ENCODE measurements at places on chromosomes 16 and 17.
A peak's percentile ranks its signal among the peaks of the same experiment; 100 is the strongest.

GRCh38 chr16:79768276-79768970 lies 167.9 kb upstream of the MAF start:
- no peak for DNase-seq

DNA sequence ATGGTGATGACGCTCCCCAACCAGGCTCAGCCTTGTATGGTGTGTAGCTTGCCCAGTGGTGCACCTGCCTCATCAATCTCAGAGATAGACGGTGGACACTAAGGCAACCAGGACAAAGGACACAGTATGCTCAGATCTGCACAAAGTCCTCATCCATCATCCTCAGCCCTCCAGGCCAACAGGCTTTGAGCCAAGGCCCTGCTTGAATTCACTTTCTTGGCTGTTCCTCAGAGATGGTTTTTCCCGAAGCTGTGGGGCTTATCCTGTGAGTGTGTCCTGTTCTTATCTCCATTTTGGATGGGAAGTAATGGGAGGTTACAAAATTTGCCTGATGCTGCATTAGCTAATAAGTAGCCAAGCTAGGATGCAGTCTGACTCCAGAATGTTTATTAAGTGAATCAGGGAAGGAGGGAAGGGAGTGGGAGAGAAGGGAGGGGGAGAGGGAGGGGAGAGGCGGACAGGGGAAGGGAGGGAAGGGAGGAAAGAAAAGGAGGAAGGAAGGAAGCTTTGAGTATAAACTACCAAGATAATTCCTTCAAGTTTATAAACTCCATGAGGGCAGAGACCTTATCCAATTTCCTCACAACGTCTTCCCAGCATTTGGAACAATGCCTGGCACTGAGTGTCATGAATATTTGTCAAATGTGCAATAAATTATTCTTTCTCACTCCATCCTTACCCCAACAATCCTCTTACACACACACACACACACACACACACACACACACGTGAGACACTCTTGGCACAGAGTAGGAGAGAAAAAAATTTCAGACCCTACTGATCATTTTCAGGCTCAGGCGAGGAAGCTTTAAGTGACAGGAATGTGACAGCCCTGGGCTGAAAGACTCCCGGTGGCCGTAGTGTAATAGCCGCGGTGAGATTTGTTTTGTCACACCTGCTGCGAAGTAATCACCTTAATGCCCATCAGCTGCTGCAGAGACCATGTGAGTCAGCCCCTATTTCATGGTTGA lies 84.3 kb downstream of the BMERB1 start:
- peak; percentile 70 for DNase-seq

DNA sequence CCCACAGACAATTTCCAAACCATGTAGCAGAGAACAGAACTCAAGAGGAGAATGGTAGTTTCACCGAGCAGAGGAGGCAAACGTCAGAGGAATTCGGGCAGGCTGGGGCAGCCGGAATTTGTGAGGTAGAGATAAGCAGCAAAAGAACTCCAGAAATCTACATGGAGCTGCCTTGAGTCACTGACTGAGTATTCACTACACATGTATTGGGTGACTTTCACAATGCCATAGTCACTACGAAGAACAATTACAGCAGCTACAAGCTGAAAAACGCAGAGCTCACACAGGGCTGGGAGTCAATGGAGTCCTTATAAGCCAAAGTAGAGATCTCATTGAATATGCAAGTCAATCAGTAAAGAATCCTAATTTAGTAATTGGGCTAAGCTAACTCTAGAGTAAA lies 13.4 kb downstream of the CMC2 start:
- peak; percentile 72 for DNase-seq

- DNase-seq: no peak
These were observed 57.6 kb downstream of the RGS9 start for GRCh38 chr17:65194670-65195334.

- DNase-seq: no peak
These were observed 20.4 kb downstream of the MIEF2 start for GRCh38 chr17:18280766-18281371.

- DNase-seq: no peak
These were observed 1.9 kb downstream of the ENDOV start for GRCh38 chr17:80416940-80417293.

DNA sequence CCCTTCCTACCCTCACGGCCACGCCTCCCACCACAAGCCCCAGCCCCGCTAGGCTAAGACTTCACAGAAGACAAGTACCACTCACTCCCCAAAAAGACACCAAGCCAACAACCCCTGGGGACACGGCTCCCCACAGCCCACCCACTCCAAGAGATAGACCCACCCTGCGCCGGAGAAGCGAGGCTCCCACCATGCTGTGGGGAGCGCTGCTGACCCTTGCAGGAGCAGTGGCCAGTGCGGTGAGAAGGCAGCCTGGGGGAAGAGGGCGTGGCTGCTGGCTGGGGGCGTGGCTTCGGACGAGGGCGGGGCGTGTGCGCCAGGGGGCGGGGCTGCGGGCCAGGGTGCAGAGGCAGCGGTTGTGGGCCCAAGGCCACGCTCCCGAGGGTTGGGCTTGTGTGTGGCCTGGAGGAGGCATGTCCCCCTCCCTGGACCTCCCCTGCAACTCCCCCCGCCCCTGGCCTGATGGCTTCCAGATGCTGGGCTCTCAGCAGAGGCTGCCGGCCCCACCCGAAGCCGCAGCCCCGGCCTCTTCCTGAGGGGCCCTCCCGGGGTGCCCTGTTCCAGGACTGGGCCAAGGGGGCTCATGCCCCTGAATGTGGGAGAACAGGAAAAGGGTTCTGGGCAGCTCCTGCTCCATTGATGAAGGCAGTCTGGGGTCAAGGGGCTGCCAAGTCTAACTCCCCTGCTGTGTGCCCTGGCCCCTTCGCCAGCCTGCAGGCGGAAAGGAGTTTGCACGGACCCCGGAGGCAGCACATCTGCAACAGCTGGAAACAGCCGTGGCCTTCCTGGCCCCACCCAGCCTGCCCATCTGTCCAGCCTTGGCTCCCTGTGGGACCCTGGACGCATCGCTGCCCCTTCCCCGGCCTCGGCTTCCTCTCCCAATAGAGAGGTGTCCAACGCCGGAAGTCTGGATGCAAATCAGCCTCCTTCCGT lies 9.1 kb downstream of the TFAP4 start:
- peak; percentile 92 for DNase-seq

- no peak for DNase-seq
These were observed 806 bp downstream of the MRM1 start for GRCh38 chr17:36602030-36602748.
